NCI-H2107 (cell line): ENCODE measurements at places on chromosomes 13 and 19.

DNA sequence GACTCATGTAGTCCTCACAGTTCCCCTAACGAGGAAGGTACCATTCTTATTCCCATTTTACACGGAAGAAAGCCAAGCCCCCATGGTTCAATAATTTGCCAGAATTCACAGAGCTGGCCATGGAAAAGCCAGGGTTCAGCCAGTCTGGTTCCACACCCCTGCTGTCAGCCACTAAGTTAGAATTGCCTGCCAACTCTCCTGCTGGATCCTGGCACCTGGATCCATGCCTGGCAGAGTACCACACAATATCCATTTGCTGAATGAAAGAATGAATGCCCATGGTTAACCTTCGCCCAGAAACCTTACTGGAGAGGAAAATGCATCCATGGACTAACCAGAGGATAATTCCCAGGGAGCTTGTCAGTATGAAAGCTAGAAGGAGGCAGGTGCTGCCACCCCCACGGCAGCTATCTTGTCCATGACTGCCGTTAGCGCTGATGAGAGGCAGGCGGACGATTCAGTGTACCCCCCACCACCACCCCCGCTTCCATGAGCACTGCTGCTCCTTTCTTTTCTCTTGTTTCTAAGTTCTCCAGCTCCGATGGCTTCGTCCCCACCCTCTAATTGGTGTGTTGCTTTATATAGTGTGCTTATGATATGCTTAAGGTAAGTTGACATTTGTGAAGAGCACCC is 114.5 kb downstream of the SLC7A1 start:
- DNase-seq = no peak

DNA sequence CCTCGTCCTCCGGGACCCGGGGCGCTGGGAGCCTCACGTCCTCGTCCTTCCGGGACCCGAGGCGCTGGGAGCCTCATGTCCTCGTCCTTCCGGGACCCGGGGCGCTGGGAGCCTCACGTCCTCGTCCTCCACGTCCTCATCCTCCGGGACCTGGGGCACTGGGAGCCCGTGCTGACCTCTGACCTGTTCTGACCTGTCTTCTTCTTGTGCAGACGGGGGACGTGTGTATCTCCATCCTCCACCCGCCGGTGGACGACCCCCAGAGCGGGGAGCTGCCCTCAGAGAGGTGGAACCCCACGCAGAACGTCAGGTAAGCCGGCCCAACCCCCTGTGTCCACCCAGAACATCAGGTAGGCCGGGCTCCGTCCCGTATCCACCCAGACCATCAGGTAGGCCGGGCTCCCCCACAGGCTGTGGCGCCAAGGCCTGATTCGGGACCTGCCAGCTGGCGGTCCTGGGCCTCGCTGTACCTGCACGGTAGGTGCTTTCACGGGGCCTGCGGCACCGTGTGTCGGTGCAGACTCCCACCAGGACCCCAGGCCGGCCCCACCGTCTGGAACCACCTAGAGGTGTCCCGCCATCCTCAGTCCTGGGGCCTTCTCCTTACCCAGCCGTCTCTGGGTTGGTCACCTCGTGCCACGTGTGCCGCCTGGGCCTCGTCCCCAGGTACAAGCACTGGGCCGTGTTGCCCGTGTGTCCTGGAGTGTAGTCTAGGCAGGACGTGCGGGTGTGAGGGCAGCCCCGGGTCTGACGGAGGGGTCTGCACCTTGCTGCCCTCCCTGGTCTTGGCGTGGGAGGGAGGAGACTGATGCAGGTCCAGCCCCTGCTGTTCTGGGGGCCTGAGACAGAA is 4.7 kb downstream of the CDC34 start:
- no peak for DNase-seq

DNA sequence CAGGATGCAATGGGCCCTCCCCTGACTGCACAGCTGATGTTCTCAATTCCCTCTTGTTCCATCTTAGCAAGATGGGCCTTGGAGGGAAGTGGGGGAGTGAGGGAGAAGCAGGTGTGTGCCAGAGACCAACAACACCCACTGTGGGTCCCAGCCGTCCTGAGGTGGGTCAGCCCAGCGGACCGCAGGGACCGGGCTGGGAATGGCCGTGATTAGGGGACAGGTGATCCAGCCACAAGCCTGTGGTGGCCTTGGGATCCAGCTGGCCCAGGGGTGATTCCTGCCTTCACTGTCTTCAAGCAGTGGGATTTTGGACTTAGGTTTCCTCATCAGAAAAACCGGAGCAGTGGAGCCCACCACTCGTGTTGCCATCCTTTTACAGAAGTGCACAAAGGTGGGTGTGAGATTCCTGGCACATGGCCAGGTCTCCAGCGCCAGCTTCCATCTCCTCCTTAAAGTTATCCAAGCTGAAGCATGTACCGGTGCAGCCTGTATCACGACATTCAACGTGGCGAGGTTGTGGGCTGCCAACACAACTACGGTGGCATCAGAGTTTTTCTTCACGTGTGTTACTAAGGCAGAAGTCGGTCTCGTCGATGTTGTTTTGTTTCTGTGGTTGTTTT is 9.0 kb upstream of the ATP11A start:
- no peak for DNase-seq

DNA sequence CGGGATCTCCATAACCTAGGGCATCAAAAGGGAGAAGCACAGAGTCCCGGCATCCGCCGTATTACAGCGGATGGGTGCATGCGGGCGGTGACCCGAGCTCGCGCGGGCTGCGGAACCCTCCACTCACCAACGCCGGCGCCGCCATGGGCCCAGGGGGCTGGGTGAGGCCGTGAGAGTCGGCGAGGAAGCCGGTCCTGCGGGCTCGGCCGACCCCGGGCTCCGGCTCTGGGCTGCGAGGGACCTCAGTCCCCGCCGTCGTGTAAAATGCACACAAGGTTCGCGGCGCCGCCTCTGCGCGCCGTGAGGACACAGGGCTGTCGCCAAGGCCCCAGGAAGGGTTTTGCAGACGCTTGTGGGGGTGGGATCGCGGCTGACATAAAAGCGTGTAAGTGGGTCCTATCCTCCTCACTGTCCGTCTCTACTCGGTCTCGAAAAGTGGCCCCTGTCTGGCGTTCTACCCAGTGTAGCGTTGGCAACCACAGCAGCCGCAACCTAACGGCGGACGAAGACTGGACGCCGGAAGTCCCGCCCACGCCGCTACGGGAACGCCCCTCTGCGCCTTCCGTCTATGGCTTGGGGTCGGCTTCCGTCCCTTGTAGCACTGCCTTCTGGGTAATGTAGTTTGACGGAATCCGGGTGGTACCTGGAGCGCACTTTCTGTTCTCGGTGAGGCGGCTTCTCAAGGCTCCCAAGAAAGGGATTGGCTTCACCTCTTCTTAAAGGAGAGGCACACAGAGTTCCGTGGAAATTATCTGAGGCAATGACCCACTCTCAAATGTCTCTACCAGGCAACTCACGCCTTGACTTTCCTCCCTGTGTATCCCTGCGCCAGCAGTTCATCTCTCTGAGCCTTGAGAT is at the start of gene ZNF599:
Gene ZNF599, minus strand, starts transcription at position 519 of the 858 bp plus-strand sequence. Its CDS starts 374 bp downstream, at position 145.
- peak; percentile 48 for DNase-seq

DNA sequence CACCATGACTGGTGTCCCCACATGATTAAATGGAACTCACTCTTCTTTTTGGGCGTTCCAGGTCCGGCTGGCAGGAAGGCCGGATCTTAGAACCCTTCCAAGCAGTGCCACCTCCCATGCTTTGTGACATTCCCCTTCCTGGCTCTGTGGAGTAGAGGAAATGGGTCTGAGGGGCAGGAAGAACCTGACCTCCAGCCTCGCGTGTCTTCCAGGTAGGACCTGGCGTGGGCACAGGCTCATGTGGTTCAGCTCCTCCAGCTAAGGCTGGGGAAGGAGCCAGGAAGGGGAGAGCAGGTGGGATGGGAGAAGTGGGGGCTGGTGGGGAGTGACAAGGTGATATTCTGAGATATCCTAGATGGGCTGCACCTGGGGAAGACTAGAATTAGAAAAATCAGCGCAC is 2.1 kb downstream of the TMEM255B start:
- no peak for DNase-seq

- peak; percentile 66 for DNase-seq
Observed at GRCh38 chr19:2273356-2274184, 8.4 kb downstream of the PEAK3 start.

DNA sequence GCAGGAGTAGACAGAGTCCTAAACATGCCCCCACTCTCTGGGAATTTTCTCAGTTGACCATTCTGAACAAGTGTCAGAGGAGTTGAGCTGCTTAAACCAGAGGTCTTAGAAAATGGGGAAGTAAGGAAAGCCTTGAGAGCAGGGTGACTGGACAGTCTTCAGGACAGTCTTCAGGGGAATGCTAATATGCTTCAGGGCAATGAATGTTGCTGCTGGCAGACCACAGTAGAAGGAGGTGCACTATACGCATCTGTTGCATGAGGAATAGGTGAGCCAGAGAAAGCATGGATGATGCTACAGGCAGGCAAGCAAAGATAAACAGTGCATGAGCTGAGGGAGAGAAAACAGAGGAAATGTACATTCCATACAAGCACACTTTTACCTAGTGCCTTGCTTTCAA is 196.6 kb upstream of the GPR12 start:
- no peak for DNase-seq

DNA sequence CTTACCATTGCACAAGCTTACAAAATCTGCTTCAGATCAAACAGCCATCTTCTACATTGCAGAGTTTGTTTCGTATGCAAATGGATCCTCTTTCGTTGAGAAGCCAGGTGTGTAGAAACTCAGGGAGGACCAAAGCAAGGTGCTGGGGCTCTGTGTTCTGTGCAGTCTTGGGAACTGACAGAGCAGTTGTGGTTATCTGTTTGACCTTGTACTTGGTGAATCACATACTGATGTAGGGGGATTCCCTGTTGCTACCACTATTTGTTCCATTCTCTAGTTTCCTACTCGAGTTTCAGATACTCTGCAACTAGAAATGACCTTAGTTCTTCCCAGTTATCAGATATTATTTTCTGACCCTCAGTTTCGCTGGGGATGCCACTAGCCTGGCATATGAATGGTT is 95.2 kb upstream of the CLDN10 start:
- DNase-seq = no peak

DNA sequence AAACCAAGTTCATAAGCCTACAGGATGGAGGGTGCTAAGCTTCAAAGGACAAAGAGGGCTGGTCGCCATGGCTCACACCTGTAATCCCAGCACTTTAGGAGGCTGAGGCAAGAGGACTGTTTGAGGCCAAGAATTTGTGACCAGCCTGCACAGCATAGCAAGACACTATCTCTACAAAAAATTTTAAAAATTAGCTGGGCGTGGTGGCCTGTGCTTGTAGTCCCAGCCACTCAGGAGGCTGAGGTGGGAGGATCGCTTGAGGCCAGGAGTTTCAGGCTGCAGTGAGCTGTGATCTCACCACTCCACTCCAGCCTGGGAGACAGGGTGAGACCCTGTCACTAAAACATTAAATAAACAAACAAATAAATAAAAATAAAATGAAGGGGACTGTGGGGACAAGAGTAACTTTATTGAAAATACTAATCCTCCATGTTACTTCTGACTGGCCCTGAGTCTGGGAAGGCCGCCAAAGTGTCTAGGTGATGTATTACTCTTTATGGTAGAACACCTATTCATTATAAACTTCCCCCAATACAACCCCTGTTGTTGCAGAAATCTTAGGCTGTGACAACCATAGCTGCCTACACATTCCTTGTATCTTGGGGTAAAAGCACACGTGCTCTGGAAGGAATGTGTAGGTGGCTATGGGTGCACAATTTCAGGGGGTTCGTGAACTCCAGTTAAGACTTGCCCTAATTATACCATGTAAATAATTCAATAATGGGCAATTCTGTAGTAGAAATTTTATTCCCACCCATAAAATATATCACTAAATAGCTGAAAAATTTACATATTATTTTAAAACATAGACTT is 14.6 kb upstream of the URAD start:
- DNase-seq = no peak

GRCh38 chr19:13557756-13558398 is 51.6 kb upstream of the CACNA1A start:
- DNase-seq = no peak

GRCh38 chr13:80276371-80277289 is 64.3 kb downstream of the SPRY2 start:
- DNase-seq = peak; percentile 41

- DNase-seq = no peak
Observed at GRCh38 chr19:11203194-11204075, 6.1 kb upstream of the KANK2 start.

DNA sequence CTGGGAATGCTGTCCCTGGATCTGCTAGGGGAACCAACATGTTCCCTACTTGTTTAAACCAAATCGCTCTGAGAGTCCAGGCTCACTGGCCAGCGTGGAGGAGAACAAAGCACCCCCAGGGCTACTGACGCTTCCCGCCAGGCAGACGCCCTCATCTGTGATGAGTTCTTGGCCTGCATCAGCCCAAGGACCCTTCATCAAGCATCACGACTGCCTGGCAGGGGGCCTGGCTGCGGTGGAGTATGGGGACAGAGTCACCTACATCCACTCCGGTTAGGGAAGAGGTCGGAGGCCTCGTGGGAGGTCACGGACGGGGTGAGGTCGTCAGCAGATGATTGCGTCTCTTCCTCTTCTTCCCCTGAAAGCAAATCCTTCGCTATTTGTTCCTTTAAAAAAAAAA is 17.7 kb downstream of the MIER2 start:
- no peak for DNase-seq

DNA sequence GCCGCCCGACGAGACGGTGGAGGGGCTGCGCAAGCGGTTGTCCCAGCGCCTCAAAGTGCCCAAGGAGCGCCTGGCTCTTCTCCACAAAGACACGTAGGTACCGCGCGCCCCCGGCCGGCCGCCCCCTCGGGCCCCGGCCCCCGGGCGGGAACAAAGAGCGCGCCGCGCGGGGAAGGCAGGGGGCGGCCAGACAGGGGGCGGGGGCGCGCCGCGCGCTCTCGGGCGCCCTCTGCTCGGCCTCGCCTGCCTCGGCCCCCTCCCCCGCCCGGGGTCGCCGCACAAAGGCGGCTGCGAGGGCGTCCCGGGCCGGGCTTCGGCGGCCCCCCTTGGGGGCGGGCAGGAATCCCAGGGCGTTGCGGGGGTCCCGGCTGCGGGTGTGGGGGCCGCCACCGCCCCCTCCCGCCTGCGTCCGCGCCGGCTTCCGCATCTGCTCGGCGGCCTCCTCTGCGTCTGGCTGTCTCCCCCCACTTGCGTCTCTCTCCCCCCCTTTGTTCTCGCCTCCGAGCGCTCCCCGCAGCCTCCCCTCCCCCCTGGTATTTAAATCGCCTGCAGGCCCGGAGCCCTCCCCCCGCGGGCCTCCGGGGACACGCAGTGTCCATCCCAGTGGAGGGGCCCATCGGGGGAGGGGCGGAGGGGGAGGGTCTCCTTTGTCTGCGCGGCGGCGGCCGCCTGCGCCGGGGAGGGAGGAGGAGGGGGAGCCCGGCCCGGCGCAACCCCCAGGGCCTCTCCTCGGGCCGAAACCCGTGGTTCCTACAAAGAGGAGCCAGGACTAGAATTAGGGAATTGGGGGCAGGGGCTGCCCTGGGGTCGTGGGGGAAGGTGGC is 2.3 kb downstream of the MIDN start:
- no peak for DNase-seq

- DNase-seq = no peak
Observed at GRCh38 chr13:41111454-41111853, 21.1 kb downstream of the KBTBD6 start.

GRCh38 chr13:100518394-100519062 is 70.1 kb downstream of the GGACT start:
- no peak for DNase-seq

- DNase-seq = no peak
Observed at GRCh38 chr13:27524981-27525975, 74.9 kb upstream of the MTIF3 start.

- DNase-seq = no peak
Observed at GRCh38 chr19:2111425-2111824, 14.7 kb downstream of the IZUMO4 start.

- DNase-seq = no peak
Observed at GRCh38 chr19:35162471-35163326, 8.2 kb downstream of the FXYD5 start.

GRCh38 chr13:51501592-51502152 is 48.8 kb upstream of the INTS6 start:
- no peak for DNase-seq
